ENCODE measurements at places on chromosomes 2 and 18.

DNA sequence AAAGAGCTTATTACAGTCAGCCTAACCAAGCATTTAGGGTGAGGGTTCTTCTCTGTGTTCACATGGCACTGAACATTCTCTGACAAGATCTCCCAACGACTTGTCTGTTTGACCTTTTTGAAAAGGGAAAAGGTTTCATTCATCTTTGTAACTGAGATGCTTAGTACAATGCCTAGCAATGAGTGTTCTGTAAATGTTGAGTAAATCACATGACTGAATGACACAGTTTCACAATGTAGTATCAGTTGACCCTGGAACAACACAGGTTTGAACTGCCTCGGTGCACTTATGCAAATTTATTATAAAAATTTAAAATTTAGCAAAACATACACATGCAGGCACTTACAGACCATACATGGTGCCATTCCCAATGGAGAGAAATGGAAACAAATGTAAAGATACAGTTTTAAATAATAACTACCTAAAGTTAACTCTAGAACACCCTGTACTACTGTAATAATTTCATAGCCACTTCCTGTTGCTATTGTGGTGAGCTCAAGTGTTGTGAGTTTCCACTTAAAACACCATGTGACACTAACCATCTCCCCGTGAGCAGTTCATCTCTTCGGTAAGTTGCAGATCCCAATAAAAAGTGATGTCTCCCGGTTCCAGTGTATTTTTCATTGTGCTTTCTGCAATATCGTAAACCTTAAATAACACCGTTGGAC, 34.1 kb upstream of the VWC2L start:
- no peak for DNase-seq

DNA sequence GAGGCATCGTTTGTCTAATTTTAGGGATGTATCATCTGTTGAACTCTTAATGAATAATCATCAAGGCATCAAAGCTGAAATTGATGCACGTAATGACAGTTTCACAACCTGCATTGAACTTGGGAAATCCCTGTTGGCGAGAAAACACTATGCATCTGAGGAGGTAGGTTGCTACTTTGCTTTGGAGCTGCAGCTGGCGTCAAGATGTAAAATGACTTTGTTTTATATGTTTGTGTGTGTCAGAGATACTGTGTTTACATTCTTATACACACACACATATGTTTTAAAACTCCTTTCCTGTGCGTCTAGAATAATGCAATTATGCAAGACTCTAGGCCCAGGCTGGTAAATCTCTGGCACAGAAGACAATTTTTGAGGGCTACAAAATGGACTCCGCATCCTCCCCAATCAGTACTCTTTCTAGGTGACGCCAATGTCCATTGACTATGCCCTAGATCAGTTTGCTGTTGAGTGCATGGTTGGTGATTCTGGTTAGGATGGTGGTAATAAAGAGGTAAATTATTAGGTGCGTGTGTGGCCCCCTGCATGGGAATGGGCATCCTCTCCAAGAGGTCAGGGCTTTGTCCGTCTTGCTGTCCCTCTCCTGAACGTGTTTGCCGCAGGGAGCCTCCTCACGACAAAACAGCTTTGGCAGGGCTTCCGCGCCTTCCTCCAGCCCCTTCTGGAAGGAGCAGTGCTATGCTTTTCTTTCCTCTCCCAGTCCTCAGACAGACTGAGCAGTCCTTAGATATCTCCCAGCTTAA, 68.2 kb upstream of the EML6 start:
- no peak for DNase-seq

DNA sequence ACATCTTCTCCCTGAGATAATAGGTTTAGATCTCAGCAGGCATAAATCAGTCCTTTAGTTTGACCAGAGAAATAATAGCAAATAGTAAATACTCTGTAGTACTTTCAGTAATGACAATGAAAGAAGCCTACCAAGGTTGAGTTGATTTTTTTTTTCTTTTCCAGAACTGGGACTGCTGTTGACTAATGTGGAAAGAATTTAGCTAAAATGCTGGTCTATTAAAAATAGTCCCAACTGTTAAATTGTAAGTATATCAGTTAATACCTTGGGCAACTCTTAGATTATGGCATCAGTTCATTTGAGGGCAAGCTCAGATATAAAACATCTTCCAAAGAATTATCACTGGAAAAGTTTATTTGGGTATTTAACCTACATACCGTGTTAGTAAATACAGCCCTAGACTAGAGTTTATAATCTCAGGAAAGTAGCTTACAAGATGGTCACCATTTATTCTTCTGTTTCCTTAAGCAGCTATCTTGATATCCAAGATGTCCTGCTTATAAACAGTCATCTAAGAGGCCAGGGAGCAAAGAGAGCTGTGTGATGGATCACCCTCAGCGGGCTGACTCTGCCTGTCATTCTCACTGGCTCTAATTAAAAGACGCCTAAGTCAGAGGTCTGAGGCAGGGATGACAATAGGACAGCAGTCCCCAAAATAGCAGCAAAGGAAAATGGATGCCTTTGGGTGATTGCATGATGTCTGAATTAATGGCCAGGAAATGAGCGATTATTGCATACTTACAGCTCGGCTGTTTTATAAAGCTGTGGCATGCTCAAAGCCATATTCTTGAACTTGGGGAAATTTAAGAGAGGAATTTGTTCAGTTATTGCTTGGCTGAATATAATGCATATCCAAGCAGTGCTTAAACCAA, 121.3 kb downstream of the MTX2 start:
- no peak for DNase-seq

- peak; percentile 38 for DNase-seq
Observed at GRCh38 chr18:62663731-62664336, 51.5 kb upstream of the PHLPP1 start.

DNA sequence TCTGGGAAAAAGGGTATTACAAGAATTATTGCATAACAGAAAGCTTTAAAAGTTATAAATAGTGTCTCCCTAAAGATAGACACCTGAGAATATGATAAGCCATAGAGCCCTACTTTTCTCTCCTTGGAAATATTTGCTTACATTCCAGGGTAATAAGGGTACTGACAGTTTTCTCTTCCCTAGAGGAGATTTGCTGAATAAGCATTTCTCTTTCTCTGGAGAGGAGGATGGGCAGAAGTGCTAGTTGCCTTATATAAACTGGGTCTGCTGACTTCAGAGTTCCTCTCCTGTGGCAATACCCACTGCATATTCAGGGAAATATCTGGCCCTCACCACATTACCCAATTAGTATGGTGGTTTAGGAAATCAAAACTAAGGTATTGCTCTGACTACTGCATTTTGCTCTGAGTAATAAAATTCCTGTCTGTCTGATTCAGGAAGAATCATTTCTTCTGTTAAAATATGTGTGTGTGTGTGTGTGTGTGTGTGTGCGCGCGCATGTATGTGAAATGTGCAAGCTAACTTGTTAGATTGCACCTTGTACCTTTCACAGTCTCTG, 1391.3 kb downstream of the DSC3 start:
- DNase-seq = no peak

DNA sequence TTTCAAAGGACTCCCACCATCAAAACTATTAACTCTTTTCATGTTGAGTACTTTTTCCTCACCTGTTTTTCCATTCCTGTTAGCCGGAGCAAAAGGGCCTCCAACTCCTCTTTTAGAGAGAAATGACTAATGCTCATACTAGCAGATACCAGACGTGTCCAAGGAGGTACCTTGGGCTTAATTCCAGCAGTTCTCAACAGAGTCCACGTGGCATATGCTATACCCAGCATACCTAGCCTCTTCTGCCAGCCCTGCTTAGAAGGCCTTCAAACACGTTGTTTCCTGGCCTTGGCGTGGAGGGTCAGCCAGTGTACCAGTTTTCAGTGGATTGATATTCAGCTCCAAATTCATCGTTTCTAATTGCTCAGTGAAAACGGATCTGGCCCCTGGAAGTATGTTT, 123.9 kb downstream of the MGAT5 start:
- DNase-seq = no peak

- DNase-seq = no peak
Observed at GRCh38 chr2:161481619-161482018, 65.5 kb downstream of the TBR1 start.

GRCh38 chr2:214604861-214605260, 194.0 kb downstream of the VWC2L start:
- peak; percentile 40 for DNase-seq

DNA sequence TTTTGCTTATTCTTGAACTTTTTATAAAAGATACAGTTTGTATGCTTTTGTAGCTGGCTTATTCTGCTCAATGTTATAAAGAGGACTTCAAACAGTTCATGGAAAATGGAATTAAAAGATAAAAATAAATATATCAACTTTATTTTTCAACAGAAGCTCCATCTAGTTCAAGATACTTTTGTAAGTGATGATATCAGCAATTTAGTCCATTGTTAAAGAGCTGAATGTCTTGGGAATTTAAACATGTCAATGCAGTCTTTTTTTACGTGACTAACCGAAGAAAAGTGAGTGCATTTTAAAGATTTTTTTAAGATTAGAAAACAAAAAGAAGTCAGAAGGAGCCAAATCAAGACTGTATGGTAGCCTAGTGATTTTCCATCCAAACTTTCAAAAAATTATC, 85.4 kb upstream of the CHST9 start:
- DNase-seq = no peak

DNA sequence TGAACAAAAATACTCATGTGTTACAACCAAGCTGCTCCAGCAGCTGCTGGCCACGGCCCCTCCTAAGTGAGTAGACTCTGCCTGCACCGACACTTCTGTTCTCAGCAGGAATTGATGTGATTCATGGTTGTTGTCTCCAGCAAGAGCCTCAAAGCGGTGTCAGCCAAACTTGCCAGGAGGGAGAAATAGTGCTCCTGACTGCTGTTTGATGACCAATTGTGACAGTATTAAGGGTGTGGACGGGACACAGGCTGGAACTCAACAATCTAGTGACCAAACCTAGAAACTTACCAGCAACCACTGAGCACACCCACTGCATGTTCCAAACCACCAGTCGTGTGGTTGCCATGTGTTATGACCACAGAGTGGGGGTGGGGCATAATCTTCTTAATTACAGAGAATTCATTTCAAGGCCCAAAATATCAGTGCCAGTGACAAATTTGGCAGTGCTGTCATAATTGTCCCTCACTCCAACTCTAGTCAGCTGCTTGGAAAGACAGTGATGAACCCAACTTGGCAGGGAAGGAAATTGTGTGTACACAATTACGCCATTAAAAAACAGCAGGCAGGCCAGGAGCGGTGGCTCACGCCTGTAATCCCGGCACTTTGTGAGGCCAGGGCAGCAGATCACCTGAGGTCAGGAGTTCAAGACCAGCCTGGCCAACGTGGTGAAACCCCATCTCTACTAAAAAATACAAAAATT, 30.4 kb downstream of the FBLN7 start:
- no peak for DNase-seq

- no peak for DNase-seq
Observed at GRCh38 chr2:231263118-231263831, 64.8 kb downstream of the ARMC9 start.

DNA sequence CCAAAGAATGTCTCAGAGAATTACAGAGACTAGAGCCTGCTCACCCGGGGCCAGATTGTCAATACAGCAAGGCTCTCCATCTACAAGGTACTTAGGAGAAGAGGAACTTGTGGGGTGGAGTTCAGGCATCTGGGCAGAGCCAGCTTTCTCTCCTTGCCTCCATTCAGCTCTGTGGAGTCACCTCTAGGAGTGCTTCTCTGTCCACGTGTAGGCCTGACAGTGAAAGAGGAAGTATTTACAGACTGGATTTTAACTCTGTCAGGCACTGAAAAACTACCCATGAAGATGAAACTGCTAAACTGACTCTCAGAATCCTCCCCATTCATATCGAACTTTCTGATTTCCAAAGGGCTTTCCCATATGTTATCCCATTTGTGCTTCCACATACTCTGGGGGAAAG, 315.6 kb downstream of the SETBP1 start:
- no peak for DNase-seq

DNA sequence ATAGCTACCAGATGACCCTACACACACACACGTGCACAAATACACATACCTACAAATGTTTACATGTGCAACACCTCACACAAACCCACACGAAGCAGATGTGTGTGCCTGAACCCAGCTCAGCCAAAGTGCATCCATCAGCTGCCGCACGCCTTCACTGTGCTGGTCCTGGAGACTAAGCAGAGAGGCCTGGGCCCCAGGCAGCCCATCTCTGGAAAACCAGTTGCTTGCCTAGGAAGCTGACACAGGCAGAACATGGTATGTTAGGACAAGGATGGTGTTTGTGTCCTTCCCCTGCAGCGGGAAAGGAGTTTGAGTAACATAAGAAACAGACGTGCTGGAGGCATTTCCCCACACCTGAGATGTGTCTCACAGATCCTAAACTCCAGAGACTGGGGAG, 86.7 kb downstream of the SEPTIN10 start:
- DNase-seq = no peak

DNA sequence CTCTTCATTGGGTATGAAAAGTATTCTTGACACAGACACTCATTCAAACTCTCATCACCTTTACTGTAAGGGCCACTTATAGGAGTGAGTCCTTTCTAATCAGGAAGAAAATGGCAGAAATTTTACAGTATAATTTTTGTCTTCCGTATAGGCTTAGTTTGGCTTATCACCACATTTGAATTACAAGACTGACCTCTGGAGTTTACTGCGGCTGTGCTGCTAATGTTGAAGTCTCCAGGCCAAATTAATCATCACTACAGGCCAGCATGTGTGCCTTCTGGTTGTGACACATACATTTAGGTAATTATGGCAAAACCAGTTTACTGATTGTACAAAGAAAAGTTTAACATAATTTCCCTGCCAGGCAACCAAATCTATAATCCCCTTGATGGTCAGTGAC, 753.6 kb upstream of the GCFC2 start:
- no peak for DNase-seq

DNA sequence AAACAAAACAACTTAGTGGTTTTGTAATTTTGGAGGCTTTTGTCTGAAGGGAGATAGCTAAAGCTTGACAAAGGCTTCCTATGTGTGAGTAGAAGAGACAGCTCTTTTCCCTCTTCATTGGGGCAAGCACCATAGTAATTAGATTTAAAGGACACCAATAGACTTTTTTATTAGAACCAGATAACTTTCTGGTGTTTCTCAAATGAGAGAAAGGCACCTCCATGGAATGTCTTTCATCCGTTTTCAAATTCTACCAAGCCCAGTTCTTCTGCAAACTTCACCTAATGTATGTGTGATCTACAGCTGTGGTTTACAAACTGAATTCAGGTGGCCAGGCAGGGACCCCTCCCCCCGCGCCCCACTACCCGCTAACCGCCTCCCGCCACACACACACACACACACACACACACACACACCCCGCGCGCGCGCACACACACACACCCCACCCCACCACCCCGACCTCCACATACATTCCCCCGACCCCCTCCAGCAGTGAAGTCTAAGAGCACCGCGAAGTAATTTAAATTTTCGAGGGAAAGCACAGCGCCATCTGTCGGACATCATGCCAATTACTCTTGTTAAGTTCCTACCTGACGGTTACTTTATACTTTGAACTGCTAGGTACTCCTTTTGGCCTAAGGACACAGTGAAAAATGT, 31.6 kb upstream of the PPP1R1C start:
- peak; percentile 56 for DNase-seq

DNA sequence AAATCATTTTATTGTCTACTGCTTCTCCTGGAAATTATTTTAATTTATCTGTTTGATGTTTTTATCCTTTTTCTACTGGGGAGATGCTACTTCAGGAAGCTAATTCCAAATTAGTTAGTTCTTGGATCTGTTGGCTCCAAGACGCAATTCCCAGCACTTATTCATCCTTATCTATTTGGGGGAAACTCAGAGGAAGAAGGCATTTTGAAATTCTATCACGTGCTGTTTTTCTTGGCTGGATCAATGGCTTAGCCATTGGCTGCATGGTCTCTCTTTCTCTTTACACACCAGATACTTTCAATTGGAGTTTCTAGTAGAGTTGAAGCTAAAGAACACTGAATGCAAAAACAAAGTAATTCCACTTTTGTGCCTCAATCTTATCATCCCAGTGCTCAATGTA, 98.3 kb downstream of the RAPGEF4 start:
- no peak for DNase-seq
